ENCODE measurements at places on chromosomes 12 and 14. TPM values are rescaled to one million over a fixed set of nuclear protein-coding genes. Genes with fewer than 3 reads are reported as not detected.

TCL1B gene
- polyA plus RNA-seq = not detected

NINJ2 gene
- polyA plus RNA-seq = 4.1 TPM

GRCh38 chr12:59432057-59432456, 163.8 kb upstream of the SLC16A7 start:
- no peak for DNase-seq

- no peak for DNase-seq
Observed at GRCh38 chr12:6171409-6172015, 28.7 kb upstream of the CD9 start.

GRCh38 chr12:91273560-91273959, 90.9 kb upstream of the DCN start:
- no peak for DNase-seq
